ENCODE measurements at places on chromosomes 3 and 15.

DNA sequence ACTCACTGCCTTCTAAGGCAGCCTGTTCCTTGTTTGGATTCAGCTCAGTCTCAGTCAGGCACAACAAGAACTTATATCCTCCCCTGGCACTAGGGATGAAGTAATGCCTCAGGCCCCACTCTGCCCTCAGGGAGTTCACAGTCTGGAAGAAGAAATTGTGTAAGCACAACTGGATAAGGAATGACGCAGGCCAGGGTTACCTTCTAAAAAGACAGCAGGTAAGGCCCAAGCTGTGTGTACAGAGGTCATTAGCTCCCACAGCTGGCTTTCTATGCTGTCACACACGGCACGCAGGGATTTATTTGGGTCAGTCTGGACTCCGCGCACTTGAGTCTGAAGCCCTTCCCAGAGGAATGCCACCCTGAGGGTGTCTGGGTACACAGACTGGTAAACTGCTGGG is 82.9 kb downstream of the IQSEC1 start:
- DNase-seq, result no peak

GRCh38 chr3:126450219-126450618 is 25.5 kb downstream of the ZXDC start:
- no peak for DNase-seq

- DNase-seq, result no peak
Observed at GRCh38 chr3:129911261-129911861, 17.9 kb upstream of the TMCC1 start.

DNA sequence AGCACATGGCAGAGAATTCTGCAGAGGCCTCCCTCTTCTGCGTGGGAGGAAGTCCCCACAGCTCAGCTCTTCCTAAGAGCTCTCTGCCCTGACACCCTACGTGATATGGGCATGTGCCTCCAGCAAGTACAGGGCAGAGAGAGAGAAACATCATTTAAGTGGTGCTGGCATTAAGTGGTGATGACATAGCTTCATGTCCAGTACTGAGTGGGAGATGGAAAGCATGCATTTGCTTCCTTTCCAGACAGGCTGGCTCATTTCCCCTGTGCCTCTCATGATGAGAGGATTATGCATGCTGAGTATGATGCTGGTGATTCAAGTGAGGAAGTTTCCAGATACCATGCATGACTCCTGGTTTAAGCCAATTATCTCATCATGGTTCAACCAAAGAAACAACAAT is 26.9 kb downstream of the BFSP2 start:
- DNase-seq, result no peak

DNA sequence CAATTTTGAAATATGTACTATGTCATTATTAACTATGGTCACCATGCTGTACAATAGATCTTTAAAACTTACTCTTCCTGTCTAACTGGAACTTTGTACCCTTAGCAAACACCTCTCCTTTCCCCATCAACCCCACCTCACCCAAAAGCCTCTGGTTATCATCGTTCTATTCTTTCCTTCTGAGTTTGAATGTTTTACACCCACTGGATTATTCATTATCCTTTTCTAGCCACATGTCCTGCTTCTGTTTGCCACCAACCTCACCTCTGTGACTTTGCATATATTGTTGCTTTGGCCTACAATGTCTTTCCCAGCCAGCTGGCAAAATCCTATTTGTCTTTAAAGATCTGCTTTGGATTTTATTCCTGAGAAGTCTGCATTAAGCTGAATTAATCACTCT is 102.6 kb upstream of the TSPAN3 start:
- DNase-seq, result no peak

DNA sequence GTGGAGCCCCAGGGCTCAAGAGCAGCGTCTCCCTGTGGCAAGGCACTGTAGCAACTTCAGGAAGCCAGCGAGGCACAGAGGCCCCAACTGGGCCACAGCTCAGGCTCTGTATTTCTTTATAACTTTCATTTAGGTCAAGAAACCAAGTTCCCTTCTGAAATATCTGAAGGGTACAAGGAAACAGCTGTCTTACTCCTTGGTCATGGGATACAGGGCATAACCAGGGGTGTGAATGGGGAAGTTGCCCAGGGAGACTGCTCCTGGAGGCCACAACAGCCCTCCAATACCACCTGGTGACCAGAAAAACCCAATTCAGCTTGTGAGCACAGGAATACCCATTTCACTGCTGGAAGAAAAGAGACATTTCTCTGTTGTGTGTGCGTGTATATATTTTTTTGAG is 13.3 kb upstream of the SPTBN5 start:
- no peak for DNase-seq

DNA sequence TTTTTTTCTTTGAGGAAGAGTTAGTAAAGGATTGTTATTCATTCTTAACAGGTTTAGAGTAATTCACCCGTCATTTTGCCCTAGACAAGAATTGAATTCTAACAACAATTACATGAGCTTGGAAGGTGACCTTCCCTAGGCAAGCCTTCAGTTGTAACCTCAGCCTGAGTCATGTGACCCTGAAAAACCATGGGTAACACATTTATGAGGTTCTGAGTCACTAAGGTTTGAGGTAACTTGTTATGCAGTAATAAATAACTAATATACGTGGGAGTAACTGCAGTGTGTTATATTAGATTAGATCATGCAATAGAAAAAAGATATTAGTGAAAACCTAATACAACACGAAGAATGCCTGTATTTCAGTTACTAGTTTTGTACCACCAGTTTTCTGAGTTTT is 237.6 kb upstream of the NDN start:
- DNase-seq, result no peak

Data from NCI-H187 (cell line).